H9 (cell line): ENCODE measurements at places on chromosomes 3 and 15.
A peak's percentile ranks its signal among the peaks of the same experiment; 100 is the strongest.

GRCh38 chr15:96331144-96331944 is 844 bp downstream of the NR2F2 start:
- peak; percentile 30 for DNase-seq

DNA sequence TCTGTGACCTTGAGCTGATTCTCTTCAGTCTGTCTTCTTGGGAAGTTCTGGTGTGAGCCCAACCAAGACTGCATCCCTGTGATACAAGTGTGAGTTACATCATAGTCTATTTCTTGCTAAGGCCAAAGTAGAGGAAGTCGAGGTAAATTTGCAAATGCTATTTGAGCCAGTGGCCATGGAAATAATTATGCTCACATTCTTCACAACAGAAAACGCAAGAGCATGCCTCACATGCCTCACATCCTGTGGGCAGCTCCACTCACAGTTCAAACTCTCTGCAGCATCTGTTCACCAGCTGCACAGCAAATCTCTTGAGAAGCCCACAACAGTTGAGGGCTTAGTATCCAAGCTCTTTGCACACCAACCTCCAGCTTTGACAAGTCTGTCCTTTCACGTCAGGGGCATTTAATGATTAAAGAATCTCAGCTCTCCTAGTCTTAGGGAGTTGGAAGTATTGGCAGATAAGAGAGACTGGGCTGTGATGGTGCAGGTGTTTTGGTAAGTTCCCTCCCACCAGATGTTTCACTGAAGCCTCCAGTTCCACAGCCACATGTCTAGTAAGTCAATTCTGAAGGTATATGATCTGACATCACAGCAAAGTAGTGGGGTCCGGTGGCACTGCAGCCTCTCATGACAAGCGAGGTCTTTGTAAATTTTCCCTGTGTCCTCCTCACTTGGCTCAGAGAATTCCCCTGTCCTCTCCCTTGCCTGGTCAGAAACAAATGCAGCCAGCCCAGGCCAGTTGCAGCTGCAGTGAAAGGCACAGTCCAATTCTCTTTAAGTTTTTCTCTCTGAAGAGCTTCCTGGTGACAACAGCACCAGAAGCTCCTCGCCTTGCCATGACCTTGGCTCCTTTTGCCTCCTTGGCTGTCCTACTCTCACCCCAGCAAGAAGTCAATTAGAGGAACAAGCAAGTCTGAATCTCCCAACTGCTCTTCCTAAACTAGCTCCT is 166.1 kb downstream of the SSR3 start:
- DNase-seq: no peak

GRCh38 chr15:27853624-27854455 is 245.3 kb downstream of the OCA2 start:
- no peak for DNase-seq

DNA sequence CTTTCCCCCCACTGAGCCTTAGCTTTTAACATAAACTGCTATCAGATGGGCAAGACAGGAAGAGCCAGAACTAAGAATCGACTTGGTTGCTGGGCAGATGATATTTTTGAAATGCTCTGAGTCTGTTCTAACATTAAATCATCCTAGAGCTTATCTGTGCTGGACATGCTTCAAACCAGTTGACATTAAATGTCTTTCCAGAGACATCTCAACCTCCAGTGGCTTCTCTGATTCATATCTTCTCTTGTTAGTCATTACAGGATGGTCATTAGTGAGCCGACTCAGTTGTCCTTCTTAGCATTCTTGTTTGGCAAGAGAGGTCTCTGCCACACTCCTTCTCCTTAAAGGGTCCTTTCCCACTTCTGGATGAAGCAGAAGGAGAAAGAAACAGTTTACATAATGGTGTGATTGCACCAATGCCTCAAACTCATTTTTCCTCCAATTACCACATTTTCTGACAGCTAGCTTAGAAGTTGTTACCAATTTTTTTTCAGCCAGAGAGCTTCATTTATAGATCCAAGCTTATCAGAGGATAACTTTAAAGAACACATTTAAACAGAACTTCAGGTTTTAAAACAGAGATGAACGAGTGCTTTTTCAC is 21.7 kb upstream of the SYN2 start:
- DNase-seq: no peak

DNA sequence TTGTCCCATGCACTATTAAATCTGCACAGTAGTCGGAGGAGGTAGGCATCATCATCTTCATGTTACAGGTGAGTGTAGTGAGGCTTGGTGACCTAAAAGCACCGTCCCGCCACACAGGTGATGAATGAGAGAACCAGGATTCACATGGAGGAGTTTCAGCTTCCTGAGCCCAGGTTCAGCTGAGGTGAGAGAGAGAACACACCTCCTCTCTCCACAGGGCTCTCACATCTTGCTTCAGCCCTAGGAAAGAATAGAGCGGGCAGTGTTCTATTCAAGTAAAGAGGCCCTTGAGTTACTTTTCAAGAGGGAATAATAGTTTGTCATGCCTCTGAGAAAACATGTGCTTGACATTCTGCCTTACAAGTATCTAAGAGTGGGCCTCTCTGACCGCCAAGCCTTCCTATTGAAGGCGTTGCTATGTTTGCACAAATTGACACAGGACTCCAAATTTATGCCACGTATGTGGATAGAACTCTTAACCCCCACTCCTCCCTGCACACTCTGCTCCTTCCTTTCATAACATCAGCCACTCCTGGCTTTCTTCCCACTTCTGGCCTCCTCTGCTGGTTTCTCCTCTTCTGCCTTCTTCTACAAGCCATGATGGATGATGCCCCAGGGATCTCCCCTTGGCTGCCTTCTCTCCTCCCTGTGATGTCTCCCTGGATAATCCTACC is 138.3 kb upstream of the ABHD17C start:
- DNase-seq: no peak

DNA sequence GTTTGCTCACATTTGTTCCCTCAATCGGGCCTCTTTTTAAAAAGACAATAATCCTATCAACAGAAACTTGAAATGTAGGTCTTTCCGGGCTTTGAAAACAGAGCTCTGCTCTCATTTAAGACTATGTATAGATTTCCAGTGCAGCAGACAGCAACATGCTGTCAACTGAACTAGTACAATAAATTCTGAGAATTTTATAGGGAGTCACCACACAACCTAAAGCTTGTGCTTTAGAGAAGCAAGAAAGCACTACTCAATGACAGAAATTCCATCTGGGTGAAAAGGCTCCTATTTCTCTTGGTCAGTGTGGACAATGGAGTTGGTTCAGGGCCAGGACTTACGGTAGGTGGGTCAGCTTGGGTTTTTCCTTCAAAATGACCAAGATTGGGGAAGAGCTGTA is 583.5 kb downstream of the ROBO1 start:
- no peak for DNase-seq

DNA sequence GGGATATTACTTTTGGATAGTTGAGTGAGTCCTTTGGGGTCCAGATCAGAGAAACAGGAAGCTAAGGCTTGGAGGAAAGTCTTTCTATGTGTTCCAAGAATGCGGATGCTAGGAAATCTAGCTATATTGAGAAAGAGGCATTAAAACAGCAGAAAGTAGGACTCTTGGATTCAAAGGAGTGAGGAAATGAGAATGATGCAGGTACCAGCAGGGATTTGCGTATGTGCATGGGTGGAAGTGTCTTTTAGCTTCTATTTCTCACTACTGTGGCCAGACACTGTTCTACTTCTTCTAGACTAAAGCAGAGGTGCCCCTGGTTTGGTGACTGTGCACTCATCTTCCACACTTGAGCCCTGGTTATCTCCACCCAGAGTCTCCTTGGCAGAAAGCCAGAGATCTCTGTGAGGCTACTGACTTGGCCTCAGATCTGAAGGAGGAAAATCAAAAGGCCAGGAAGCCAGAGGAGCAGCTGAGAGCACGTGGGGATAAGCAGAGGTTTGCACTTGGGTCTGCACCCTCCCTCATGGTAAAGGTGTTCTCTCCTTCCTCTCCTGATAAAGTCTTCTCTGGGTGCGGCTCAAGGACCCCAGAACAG is 44.3 kb downstream of the ATP2B2 start:
- DNase-seq: no peak

- no peak for DNase-seq
These were observed 227.6 kb downstream of the KLF13 start for GRCh38 chr15:31554261-31554660.

DNA sequence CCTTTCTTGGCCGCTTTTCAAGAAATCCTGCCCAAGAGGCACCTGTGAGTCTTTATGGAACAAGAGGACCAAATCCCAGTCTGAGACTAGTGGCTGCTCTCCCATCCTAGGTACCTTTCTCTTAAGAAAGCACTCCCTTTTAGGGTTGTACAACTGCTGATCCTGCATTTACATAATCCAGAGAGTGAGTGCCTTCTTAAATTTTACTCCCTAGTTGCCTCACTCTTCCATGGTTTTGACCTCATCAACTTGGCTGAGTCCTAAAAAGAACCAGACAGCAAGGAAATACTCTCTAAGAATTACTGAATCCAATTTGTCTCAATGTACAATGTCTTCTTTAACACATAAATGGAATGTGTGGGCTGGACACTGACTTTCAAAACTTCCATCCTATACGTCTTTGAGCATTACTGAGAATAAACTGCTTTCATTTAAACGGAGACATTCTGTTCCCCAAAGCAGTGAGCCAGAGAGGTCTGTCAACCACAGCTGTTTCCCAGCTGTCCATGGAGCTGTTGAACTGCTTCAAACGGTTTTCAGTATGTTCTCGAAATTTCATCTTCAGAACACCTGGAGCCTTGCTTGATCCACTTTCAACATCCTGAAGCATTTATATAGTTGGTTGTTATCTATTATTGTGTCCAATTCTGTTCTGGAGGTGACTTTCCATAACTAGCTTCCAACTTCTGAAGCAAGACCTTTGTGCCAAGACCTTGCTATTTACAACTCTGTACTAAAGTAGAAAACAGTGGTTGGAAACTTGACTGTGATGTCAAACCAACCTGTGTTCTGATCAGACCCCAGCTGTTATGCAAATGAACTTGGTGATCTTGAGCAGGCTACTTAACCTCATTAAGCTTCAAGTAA is 179.1 kb downstream of the SLC9A9 start:
- no peak for DNase-seq

- no peak for DNase-seq
These were observed 1.6 kb downstream of the NKTR start for GRCh38 chr3:42601896-42602581.

DNA sequence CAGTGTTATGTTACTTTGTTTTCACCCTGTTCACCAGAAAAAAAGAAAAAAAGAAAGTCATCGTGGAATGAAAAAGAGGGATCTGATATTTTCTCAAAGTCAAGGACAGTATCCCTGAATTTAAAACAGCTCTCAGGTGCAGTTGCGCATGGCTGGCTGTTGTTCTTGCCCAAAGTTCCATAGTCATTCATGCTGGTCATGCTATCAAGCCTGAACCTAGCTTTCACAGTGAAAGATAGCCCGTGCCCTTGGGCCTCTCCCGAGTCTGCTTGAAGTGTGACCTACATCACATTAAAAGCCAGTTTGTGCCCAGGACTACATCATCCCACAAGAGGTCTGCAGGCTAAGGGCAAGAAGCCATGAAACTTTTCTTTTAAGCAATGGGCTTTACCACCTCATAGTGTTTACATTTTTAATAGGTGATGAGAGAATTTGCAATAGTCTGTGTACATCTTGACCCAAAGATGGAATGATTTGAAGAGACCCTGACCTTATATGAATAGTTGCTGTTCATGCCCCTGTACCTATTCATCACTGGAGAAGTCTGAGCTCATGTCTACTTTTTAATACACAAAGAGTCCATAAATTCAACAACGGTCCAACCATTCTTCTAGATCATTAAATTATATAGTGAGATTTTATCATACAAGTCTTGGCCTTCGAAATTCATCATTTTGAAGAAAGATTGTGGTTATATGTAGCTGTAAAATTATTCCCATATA is 522.5 kb upstream of the MCTP2 start:
- no peak for DNase-seq
